HFF-Myc (cell line): ENCODE measurements at places on chromosomes 2 and 18.

DNA sequence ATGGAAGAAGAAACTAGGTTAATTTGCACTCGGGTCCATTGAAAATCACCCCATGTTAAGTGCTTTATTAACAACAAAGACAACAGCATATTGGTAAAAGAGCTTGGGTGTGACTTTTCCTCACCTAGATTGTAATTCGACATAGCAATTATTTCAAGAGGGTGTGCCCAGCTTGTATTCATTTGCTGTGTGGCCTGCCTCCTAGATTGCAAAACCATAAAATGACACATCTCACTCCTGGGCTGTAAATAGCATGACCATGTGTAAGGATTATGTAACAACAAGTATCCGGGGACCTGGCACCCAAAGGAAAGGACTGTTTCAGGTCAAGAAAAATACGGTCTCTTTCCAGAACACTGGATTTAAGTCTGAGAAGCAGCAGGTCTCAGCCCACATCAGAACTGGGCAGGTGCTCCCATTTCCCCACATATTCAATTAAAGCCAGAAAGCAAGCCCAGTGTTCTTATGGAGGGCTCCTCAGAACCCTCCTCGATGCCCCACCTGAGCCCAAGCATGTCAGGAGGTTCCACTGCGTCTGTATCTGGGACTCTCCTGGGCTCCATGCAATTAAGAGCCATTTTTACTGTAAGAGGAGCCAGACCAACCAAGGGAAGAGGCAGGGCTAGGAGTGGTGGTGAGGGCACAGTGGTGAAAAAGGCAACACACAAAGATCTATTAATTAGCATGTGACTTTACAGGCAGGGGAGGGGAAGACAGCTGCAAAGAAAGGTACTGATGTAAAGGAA, 39.2 kb downstream of the MREG start:
- DNase-seq, result no peak

DNA sequence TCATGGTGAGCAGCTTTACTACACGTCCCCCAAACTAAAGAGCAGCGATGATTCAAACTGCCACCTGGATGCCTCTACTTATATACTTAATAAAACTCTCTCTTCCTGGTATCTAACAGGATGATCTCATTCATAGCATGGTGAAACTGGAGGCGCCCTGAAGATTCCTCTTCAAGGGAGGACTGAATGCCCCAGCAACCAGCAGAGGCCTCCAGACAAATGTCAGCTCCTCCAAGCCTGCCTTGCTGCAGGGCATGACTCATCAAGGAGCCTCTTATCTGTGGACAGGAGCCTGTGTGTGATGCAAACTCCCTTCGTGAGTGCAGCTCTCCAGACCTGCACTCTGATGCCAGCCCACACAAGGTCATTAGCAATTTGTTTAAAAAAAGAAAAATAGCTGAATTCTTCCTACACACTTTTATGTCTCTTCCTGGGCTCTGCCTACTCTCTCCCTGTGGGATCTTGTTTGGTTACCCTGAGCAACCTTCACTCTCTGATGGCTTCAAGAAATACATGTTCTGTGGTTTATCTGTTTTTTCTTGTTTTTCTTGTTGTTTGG, 30.2 kb downstream of the LONRF2 start:
- DNase-seq, result peak; percentile 81

GRCh38 chr18:36729197-36729596, 99.6 kb downstream of the TPGS2 start:
- DNase-seq, result no peak

- DNase-seq, result no peak
These were observed 12.9 kb downstream of the GPR17 start for GRCh38 chr2:127658641-127659407.

- no peak for DNase-seq
These were observed 26.4 kb downstream of the KCNIP3 start for GRCh38 chr2:95323347-95324155.

DNA sequence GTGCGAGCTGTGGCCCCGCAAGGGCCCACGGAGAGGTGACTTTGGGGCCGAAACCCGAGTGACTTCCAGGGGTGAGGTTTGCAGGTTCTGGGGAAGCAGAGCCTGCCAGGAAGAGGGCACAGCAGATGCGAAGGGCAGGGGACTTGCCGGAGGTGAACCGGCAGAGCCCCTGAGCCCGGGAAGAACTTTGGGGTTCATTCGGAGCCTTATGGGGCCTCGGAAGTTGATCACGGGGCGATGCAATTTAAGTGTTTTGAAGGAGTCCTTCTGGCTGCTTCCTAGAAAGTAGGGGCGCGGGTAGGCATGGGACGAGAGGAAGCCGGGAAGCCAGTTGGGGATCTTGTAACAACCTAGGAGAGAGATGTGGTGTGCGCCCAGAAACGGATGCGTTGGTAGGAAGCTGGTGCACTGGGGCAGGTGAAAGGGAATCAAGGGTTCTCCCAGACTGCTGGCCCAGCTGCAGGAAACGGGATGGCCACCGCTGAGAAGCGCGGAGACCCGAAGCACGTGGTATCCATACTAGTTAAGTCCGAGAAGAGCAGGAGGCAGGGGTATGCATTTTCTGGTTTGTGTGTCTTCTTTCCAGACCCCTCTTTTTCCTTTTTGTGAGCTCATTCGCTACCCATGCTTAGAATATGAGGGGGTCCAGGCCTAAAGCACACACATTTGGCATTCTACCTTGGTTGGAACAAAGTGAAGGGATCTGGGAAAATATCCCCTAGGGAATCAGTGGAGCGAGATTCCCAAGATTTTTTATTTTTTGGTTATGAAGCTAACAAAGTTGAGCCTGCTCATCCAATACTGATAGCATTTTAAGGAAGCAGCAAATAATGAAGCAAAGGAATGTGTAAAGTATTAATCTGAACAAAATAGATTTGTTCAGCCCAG, 758 bp downstream of the SCLY start:
- DNase-seq, result no peak

DNA sequence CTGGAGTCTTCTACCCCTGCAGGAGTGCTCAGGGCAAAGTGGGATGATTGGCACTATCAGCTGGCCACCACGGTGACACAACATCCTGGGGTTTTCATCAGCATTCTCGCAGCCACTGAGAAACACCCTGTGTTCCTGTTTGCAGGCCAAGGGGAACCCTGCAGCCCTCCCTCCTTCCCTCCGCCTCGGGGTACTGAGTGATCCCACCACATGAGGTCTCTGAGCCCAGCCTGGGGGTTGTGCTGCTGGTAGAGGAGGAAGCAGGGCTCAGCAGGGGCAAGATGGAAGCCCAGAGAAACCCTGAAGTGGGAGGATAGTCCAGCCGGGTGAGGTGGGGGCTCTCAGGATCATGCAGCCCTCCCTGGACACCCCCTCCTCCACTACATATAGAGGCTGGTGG, at the start of gene OXER1:
Gene OXER1, minus strand, starts transcription at position 40 of the 400 bp plus-strand sequence. CDS start 73 bp downstream, outside the sequence.
- DNase-seq, result no peak

DNA sequence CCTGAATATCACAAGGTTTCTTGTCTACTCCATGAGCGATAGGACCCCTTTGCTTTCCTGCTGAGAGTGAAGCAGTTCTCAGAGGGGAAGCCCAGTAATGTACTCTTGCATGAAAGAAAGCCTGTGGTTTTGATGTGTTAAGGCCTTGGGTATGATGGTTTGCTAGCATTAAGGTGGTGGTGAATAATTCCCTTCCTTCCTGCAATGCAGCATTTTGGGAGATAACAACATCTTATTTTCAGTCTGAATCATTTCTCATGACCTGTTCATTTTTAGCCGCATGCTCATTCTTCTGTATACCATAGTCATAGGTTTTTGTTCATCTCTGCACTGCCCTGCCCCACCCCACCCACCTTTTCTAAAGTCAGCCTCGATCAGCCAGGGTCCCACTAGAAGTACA, 66.2 kb downstream of the HNMT start:
- DNase-seq, result no peak

DNA sequence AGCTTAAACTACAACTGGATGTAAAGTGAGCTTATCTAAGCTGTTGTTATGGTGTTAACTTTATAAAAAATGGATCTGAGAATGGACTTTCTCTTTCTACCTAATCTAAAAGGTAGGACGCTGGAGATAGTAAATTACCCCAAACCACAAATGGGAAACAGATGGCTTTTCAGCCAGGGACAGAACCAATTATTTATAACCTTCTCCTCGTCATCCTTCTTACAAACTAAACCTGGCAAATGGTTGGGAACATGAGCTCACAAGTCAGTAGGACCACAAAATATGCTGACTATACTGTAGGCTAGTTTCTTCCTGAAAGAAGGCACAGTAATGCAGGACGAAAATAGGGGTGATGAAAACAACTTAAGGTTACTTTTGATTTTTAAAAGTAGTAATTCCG, 32.7 kb upstream of the ZDBF2 start:
- DNase-seq, result no peak

DNA sequence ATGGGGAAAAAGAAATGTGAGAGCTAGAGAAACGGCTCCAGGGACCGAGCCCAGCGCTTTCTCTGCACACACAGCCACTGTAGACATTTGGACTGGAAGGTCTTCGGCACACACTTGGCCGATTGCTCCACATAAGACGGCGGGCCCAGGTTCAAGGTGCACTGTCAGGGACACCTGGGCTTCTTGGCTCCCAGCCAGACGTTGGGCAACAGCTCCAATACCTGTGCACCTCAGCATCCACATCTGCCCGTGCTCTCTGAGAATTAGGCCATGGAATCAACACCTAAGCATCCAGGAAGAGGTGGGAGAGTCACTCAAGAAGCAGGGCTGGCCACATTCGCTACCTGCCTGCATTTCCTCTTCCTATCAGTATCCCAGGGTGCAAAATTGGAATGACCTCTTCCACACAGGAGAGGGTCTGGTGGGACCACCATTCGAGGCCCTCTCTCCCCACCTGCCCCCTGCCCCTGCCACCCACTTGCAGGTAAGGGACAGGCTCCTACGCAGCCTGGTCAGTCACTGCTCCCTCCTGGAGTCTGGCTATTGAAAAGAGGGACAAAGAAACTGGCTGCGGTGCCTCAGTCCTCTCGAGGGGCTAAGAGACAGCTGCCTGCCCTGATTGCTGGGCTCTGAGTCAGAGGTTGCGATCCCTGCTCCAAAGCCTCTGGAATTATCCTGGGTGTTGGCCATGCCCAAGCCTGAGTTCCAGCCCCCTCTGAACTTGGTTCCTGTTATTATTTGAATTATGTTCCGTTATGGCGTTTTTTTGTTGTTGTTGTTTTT, 40.1 kb upstream of the TAF1B start:
- DNase-seq, result no peak
